ENCODE measurements at places on chromosomes 7 and 10.

- peak; percentile 82 for DNase-seq
These were observed at the start of gene ACTL6B for GRCh38 chr7:100655908-100656674. ACTL6B (minus strand) TSS chr7:100656448; CDS start chr7:100656354, 94 bp downstream.

GRCh38 chr7:130904792-130905191 is 170.8 kb upstream of the KLF14 start:
- no peak for DNase-seq

DNA sequence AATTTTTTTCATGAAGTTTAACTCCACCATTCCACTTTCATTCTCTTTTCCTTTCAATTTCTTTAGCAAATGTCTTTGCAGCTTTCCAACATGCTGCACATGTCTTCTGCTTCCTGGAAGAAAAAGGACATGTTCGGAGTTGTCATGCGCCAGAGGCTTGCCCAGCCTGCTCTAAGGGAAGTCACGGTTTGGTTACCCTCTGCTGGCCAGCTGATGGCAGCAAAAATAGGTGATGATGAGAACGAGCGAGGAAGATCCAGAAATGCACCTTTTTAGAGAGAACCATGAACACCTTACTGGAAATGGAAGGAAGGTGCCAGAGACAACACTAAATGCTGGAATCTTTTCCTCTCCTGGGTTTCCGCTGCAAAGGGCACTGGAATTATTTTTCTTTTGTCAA is 4.9 kb upstream of the ZSCAN21 start:
- DNase-seq = no peak

DNA sequence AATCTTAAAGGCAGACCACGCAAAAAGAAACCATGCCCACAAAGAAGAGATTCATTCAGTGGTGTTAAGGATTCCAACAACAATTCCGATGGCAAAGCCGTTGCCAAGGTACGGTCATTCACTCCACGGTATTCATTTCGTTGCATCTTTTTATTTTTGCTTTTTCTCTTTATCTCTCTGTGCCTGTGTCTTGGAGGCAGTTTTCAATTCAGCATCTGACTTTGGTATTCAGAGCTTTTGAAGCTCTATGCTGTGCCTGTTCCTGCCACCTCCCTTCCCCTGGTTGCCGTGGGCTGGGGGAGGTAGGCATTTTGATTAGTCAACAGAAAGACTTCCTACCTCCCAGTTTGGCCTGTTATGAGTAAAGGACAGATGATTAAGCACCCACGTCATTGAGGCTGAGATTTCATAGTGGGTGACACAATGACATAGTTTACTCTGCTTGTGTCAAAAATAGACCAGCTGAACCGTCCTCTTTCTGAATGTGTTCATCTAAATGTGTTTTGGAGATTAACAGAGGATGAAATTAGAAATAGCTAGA is 149.5 kb downstream of the ARID5B start:
- DNase-seq = peak; percentile 59

- DNase-seq = no peak
These were observed 65.5 kb downstream of the FAM171A1 start for GRCh38 chr10:15305634-15306033.

DNA sequence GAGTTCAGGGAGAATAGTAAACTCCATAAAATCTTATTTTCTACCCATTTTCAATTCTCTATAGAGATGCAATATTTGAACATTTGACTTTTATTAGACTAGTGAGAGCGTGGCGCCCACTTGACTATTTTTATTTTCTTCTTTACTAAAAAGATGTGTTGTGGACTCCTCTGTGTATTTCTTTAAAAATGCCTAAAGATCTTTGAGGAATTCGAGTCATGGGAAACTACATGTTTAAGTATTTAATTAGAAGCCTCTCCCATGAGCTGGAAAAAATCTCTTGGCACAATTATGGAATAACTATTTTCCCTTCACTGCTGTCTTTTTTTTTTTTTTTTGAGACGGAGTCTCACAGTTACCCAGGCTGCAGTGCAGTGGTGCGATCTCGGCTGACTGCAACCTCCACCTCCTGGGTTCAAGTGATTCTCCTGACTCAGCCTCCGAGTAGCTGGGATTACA is 124.2 kb downstream of the ARHGAP12 start:
- DNase-seq = no peak

DNA sequence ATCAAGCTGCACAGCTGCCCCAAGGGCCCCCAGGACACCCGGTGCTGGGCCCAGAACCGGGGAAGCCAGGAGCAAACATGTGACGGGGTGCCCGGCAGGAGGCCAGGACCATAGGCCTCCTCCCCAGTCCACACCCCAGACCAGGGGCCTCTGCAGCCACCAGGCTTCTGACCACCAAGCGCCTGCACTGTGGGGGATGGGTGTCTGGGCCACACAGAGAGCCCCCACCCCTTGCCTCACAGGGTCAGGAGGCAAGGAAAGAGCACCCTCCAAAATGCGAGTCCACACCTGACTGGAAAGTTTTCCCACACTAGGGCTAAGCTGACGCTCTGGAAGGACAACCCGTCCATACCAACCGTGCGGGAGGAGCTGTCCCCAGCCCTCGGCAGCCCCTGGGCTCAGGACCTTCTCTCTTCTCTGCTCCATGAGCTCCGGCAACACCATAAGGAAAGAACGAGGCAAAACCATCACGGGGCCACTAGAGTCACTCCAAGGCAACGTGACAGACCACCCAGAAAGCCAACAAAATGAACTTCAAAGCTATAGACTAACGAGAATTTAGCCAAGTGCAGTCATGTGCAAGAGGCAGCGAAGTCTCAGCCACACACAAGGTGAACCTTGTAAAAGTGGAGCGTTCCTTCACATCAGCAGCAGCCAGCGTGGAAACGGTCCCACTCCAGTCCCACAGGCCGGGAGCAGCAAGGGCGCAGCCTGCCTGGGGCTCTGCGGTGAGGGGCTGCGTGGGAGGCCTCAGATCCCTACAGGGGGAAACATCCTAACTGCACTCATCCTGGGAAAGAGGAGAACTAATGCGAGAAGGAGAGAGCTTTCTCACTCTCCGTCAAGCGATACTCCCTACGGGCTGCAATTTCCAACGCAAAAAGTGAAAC is 5.1 kb downstream of the STK32C start:
- DNase-seq = no peak

DNA sequence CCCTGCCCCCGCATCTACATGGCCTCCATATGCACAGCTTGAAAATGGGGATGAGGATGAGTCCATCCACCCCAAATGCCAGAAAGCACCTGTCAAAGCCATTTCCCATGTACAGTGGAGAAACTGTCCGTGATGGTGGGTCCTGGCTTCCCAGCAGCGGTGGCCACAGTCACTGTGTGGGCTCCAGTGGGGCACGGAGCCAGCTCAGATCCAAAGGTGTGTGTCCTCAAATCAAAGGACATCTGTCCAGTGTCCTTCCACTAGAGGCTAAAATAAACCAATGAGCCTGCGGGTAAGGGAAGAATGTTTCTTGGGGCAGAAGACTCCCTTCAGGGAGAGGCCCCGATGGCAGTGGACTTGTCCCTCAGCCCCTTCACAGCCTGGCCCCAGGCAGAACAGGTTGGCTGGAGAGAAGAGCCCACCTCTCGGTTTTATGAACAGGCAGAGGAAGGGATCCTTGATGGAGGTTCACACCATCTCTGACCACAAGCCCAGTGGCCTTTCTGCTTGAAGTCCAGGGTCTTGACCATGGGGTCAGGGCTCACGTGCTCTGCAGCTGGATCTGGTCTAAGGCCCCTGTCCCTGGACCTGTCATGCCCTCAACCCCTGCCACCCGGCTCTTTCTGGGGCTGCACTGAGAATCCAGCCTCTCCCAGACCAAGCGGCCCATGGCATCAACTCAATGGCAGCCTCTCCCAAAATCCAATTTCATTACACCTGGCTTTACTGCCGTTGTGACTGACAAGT is 106.9 kb downstream of the TCERG1L start:
- DNase-seq = no peak
